ENCODE measurements at places on chromosomes 2 and 18.

GRCh38 chr2:61193670-61194561, 31.9 kb downstream of the C2orf74 start:
- no peak for DNase-seq

GRCh38 chr18:58544616-58545337, 84.1 kb downstream of the ALPK2 start:
- DNase-seq, result no peak

DNA sequence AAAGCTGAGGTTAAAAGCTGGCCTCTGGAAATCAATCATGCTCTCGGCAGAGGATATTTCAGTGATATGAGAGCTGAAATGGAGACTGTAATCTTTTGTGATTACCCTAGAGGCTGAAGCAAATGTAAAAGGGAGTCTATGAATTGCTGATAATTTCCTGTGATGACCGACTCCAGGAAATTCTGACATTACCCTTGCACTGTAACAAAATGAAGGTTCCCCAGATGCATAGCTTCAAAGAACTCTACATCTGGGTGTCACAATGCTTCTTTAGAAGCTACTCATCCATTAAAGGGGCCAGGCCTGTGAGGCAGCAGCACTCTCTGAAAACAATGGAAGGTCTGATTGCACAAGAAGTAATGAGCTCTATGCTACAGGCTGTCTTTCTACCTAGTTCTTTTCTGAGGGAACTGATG, 268.2 kb upstream of the SESTD1 start:
- DNase-seq, result no peak

GRCh38 chr2:30772021-30772705, 35.1 kb downstream of the CAPN13 start:
- no peak for DNase-seq

- DNase-seq, result no peak
Observed at GRCh38 chr2:55901322-55901721, 22.3 kb downstream of the EFEMP1 start.

DNA sequence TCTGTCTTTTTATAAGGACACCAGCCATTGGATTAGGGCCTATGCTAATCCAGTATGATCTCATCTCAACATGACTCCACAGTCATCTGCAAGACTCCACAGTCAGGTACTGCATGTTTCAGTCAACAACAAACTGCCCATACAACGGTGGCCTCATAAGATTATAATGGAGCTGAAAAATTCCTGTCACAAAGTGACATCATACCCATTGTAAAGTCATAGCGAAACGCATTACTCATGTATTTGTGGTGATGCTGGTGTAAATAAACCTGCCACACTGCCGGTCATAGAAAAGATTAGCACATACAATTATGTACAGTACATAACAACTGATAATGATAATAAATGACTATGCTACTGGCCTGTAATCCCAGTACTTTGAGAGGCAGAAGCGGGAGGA, 102.2 kb downstream of the TEX51 start:
- no peak for DNase-seq

DNA sequence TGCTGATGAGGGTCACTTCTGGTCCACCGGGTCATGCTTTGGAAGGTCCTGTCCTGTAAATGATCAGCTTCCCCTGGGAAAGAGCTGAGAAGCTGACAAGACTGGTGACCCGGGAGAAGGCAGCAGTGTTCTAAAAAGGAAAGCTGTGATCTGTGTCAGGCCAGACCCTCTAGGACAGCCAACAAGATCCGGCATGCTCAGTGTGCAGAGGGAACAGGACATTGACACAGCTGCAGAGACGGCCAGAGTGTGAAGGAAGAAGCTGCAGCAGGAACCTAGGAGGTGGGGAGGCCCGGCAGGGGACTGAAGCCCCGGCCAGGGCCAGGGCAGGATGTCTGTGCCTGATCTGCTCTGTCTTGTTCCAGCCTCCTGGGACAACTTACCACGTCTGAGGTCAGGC, 372.7 kb upstream of the ID2 start:
- no peak for DNase-seq

Data from NCI-H187 (cell line).